ENCODE measurements at places on chromosomes 7 and 10.

GRCh38 chr7:50856806-50857205, 74.1 kb upstream of the GRB10 start:
- DNase-seq, result no peak

DNA sequence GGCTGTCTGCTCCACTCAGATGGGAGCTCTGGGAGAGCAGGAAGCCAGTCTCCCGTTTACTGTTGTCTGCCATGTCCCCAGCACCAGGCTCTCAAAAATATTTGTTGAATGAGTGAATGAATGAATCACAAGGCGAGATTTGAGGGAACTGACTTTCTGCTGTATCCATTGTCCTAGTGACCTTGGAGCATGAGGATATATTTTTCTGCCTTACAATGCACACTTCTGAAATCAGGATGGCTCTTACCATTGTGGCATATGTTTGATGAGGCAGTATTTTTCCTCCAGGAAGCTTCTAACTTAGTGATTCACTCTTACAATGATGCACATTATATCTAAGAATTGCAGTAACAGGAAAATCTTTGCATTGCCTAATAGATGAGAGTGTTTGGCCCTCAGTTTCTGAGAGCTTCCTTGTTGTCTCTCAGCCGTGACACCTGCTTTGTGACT, 136.4 kb downstream of the RPS24 start:
- DNase-seq, result no peak

DNA sequence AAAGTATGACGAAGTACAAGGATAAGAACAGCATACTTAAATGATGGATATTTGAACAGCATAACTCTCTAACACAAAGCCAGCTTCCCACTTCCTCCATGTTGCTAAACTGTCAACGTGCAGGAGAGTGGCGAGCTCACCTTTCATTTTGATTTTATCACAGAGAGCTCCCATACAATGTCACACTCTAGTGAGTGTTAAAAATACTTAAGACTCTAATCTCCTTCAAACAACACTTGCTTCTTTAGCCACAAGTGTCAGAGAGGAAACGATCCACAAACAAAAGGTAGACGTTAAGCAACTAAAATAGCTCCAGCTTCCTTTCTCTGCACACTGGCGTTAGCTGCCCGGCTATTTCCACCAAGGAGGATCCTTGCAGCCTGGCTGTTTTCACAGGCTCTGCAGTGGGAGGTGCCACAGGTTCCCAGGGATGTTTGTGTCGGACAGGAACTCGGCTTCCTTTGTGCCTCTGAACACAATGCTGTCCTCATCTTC, 194.6 kb downstream of the COBL start:
- no peak for DNase-seq

DNA sequence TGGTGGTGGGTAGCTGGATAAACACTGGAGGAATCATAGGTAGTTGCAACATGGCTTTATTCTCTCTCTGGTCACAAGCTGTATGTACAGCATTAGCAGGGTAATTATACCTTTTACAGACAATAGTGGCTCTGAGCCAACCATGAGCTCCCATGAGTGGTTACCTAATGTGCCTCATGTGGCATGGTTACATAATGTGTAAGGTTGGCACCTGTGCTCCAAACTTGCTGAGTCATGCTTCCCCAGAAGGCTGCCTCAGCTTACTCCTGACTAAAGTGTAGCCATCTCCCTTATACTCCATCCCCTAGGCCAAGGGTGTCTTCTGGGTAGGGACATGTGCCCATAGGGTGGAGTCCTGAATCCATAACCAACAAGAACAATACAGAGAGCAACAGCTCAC, 345.3 kb upstream of the SEMA3C start:
- DNase-seq, result no peak

DNA sequence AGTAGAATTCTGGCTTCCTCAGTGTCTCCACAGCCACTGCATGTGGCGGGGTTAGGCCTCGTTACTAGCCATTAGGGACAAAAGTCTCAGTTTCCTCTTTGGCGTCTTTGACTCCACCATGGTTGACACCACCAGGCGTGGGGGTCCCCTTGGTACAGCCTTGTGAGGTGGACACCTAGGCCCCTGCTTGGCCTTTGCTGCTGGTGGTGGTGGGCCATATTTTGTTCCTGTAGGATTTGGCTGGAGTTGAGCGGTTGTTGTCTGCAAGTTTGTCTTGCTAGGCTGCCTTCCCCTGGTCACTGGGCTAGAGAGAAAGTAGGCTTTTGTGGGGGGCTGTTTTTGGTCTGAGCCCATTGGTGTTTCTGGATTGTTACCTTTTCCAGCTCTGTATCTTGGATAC, 272.7 kb downstream of the CAMK1D start:
- DNase-seq, result no peak

DNA sequence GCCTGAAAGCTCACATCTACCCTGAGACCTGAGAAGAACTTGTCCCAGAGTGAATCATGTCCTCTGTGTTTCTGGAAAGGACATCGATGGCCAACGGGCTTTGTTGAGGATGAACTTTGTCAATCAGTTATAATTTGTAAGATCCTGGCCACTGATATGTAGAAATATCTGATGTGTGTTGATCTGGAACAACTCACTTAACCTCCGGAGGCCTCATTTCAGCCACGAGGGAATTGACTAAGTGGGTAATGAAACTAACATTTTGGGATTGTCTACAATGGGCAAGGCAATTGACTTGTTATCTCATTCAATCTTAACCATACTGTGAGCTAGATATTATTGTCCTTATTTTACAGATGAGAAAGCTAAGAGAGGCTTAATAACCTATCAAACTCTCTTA, 468.1 kb upstream of the NRP1 start:
- no peak for DNase-seq
